ENCODE measurements at places on chromosomes 3 and 15. TPM values are rescaled to one million over a fixed set of nuclear protein-coding genes. Genes with fewer than 3 reads are reported as not detected.

Gene CELF6
- total RNA-seq = 23.9 TPM

Gene PDZRN3
- 72.3 TPM for total RNA-seq

Gene MASP1
- 5.6 TPM for total RNA-seq

Gene CCR8
- not detected for total RNA-seq

Gene NR2F2
- total RNA-seq = 27.2 TPM

Data from camera-type eye (tissue), 1 donor.